ENCODE measurements at places on chromosomes 1 and 21.
A peak's percentile ranks its signal among the peaks of the same experiment; 100 is the strongest.

DNA sequence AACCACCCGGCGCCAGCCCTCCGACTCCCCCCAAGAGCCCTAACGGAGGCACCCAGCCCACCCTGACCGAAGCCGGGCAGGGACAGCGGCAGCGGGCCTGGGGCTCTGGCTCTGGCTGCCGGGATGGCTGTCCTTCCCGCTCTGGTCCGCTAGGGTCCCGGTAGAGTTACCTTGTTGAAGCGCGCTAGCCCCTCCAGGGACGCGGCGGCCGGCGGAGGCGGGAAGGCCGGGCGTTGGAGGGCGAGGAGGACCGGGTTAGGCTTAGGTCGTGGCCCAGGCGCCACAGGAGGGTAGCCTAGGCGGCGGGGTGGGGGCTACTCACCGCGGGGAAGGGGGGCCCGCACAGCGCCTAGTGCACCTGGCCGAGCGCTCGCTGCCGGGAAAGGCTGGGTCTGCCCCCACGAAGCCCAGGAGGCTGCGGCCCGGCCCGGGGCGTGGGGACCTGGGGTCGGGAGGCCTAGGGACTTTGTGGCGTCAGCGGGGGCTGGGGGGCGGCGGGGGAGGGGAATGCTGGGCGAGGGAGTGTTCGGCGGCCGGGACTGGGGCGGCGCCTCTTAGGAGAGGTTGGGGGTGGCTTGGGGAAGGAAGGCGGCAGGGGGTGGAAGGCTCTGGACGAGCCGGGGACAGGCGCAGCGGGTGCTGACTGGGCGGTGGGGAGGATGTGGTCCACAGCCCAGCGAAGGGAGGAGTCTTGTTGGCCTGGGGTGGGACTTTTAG, at the start of gene TRIM17:
TRIM17 (minus strand) TSS at position 645 of the 717 bp plus-strand sequence. CDS start 1,789 bp downstream, outside the sequence.
- H3K27ac ChIP-seq, result peak within 1 kb of the TSS; percentile 68
- H3K36me3 ChIP-seq, result no peaks in the 10 kb centered on the region
- peak within 1 kb of the TSS; percentile 83 for H3K4me3 ChIP-seq
- H3K4me1 ChIP-seq, result peaks cover 17% of the 10 kb centered on the region
- no peak for DNase-seq
- H3K27me3 ChIP-seq, result peaks cover 18% of the 10 kb centered on the region

DNA sequence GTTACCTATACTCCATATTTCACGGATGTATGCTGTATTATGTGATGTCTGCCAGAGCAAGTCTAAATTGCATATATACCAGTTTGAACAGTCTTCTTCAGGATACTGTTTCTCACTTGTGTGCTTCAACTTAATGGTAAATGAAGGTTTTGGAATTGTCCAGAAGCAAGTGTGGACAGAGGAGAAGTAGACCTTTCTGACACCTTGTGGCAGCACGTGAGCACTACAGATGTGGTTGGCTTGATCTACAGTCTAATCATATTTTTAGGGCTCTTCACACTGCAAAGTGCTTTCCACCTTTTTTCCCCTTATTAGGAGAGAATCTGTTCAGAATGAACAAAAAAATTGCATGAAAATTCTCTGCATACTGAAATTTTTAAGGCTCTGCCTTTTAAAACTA, 10.9 kb downstream of the MORC3 start:
- no peak for DNase-seq
- peak overlapping the region; percentile 73 for H3K27ac ChIP-seq
- H3K4me3 ChIP-seq, result no peak overlapping the region
- H3K4me1 ChIP-seq, result peaks cover 30% of the 10 kb centered on the region
- H3K36me3 ChIP-seq, result peaks cover 49% of the 10 kb centered on the region
- no peaks in the 10 kb centered on the region for H3K27me3 ChIP-seq

- no peaks in the 10 kb centered on the region for H3K36me3 ChIP-seq
- H3K4me3 ChIP-seq, result no peak overlapping the region
- H3K27ac ChIP-seq, result no peak overlapping the region
- peaks cover 6% of the 10 kb centered on the region for H3K27me3 ChIP-seq
- no peaks in the 10 kb centered on the region for H3K4me1 ChIP-seq
These were observed 54.0 kb upstream of the LRP8 start for GRCh38 chr1:53381790-53382401.

DNA sequence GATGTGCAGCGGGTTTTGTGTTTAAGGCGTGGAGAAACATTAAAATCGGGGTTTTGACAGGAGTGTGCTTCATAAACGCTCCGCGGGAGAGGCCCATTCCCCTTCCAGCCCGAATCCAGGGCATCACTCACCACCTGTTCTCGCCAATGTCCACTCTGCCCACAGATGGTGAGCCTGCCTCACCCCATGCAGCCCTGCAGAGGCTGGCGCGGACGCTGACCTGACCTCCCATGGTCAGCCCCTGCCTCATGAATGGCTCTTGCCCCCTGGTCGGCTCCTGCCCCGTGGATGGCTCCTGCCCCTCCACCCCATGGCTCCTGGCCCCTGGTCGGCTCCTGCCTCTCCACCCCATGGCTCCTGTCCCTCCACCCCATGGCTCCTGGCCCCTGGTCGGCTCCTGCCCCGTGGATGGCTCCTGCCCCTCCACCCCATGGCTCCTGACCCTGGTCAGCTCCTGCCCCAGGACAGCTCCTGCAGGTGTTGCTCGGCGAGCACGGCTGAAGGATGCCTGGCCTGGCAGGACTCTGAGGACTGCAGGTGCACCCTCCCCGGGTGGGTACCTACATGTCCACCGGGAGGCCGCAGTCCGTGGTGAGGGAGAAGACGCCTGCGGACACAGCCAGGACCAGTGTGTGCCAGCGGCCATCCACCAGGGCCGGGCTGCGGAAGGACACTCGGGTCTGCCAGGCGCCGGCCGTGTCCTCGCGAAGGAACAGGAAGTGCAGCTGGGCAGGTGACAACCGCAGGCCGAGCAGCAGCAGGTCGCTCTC, 6.7 kb downstream of the KRTAP10-1 start:
- H3K4me3 ChIP-seq, result no peak overlapping the region
- no peaks in the 10 kb centered on the region for H3K4me1 ChIP-seq
- no peaks in the 10 kb centered on the region for H3K27me3 ChIP-seq
- DNase-seq, result no peak
- peaks cover 2% of the 10 kb centered on the region for H3K36me3 ChIP-seq

DNA sequence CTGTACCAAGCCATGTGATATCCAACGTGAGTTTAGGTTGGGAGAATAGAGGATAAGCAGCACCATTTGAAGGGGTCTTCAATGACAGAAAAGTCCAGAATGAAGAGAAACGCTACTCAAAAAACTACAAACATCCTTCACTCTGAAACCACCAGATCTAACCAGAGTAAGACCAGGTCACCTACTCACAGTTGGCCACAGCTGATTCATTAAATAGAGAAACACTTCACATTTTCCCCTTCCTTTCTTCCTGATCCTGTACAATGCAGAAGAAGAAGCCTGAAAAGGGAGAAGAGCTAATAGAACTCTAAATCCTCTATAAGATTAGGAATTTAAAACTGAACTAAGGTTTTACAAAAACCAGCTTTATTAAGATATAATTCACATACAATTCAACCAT, 19.4 kb upstream of the SETDB1 start:
- no peaks in the 10 kb centered on the region for H3K4me1 ChIP-seq
- no peak for DNase-seq
- no peak overlapping the region for H3K4me3 ChIP-seq

DNA sequence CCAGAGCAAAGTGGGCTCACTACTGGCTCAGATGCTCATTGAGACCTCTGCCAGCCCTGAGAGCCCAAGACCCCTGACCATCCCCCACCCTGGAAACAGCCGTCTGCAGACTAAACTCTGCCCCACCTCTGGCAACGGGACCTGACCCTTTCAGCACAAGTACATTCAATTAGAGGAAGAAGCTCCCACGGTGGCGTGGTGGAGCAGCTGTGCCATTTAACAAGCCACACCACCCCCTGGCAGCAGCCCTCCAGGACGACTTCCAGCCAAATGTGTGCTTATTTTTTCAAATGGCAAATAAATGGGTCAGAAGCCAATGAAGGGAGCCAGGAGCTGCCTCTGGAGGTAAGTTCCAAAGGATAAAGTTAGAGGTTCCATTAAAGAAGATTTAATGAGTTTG, 226.7 kb downstream of the NPHP4 start:
- H3K36me3 ChIP-seq, result no peaks in the 10 kb centered on the region
- DNase-seq, result no peak
- H3K4me1 ChIP-seq, result no peaks in the 10 kb centered on the region
- H3K4me3 ChIP-seq, result no peak overlapping the region
- no peak overlapping the region for H3K27ac ChIP-seq
- H3K27me3 ChIP-seq, result peaks cover 88% of the 10 kb centered on the region

- no peaks in the 10 kb centered on the region for H3K36me3 ChIP-seq
- no peak for DNase-seq
- no peak overlapping the region for H3K27ac ChIP-seq
- peaks cover 24% of the 10 kb centered on the region for H3K27me3 ChIP-seq
- no peak overlapping the region for H3K4me3 ChIP-seq
These were observed 102.0 kb downstream of the PTPN14 start for GRCh38 chr1:214449371-214449770.

DNA sequence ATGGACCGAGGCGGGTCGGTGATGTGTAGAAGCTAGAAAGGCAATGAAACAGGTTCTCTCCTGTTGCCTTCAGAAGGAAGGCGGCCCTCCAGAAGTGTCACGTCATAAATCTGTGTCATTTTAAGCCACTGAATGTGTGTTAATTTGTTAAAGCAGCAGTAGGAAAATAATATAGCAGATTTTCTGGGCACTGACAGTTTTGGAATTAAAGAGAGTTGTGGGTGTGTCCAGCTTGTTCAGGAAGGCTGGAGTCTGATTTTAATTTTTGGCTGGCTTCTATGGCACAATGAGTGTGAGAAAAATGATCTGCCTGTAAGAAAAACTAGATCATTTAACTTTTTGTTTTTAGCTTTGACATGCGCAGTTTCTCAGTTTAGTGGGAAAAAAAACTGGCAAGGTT, 177.3 kb downstream of the EDEM3 start:
- H3K4me3 ChIP-seq, result no peak overlapping the region
- H3K36me3 ChIP-seq, result peaks cover 7% of the 10 kb centered on the region
- DNase-seq, result no peak

- DNase-seq, result no peak
- H3K27ac ChIP-seq, result no peak overlapping the region
- no peak overlapping the region for H3K4me3 ChIP-seq
- H3K36me3 ChIP-seq, result no peaks in the 10 kb centered on the region
- no peaks in the 10 kb centered on the region for H3K4me1 ChIP-seq
These were observed 164.7 kb upstream of the RGS18 start for GRCh38 chr1:191993549-191993948.

- peaks cover 9% of the 10 kb centered on the region for H3K4me1 ChIP-seq
- DNase-seq, result no peak
- no peak overlapping the region for H3K27ac ChIP-seq
These were observed 65.7 kb upstream of the FCGR2A start for GRCh38 chr1:161439280-161440232.

- peak overlapping the region; percentile 92 for H3K27ac ChIP-seq
- H3K36me3 ChIP-seq, result peaks cover 27% of the 10 kb centered on the region
- H3K4me1 ChIP-seq, result peaks cover 70% of the 10 kb centered on the region
- H3K27me3 ChIP-seq, result no peaks in the 10 kb centered on the region
These were observed 18.2 kb downstream of the LDLRAP1 start for GRCh38 chr1:25561421-25562100.

GRCh38 chr21:32360401-32360975, 32.3 kb downstream of the URB1 start:
- DNase-seq, result no peak
- H3K27me3 ChIP-seq, result no peaks in the 10 kb centered on the region
- H3K36me3 ChIP-seq, result peaks cover 47% of the 10 kb centered on the region
- no peaks in the 10 kb centered on the region for H3K4me1 ChIP-seq
- H3K27ac ChIP-seq, result peak overlapping the region; percentile 26
- no peak overlapping the region for H3K4me3 ChIP-seq

GRCh38 chr1:27971674-27972073, 11.9 kb downstream of the XKR8 start:
- no peak overlapping the region for H3K27ac ChIP-seq
- H3K27me3 ChIP-seq, result no peaks in the 10 kb centered on the region
- no peak for DNase-seq

DNA sequence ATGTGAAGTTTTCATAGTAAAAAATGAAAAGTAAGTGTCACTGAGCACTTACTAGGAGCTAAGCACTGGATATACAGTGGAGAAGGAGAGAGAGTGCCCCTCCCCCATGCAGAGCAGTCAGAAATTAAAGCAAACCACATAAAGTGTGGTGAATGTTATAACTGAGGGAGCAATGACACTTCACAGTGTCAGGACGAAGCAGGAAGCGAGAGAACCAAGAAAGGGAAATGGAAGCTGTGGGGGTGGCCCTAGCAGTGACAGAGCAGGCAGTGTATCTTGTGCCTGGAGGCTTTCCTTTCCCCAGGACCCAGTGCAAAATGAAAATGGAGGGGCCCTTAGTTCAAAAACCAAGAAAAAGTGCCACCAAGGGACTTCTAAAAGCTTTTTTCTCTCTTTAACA, 21.5 kb upstream of the RCAN3 start:
- H3K36me3 ChIP-seq, result no peaks in the 10 kb centered on the region
- peak; percentile 22 for DNase-seq
- H3K27me3 ChIP-seq, result no peaks in the 10 kb centered on the region
- peak overlapping the region; percentile 82 for H3K27ac ChIP-seq
- H3K4me1 ChIP-seq, result peaks cover 21% of the 10 kb centered on the region

- H3K36me3 ChIP-seq, result peaks cover 23% of the 10 kb centered on the region
- H3K4me3 ChIP-seq, result no peak overlapping the region
- H3K27ac ChIP-seq, result no peak overlapping the region
- H3K27me3 ChIP-seq, result no peaks in the 10 kb centered on the region
- peaks cover 34% of the 10 kb centered on the region for H3K4me1 ChIP-seq
These were observed 134.2 kb downstream of the NEK7 start for GRCh38 chr1:198291036-198291435.

DNA sequence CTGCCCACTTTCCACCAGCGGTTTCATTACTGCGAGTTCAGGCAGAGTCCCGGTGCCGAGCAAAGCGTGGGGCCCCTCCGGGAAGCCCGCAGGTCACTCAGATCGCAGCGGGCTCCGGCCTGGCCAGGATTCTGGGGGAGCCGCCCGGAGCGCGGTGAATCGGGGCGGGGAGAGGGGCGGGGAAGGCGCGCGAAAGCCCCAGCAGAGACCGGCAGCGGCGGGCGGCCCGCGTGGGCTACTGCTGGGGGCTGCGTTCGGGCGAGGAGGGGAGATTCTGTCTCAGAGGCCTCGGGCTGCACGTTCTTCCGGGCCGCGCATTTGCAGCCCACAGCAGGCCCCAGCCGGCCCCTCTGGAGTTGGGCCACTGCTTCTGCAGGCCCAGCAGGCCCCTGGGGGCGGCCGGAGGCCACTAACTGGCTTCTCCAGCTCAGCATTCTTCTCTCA, 64.7 kb downstream of the SCCPDH start:
- DNase-seq, result no peak
- no peak overlapping the region for H3K4me3 ChIP-seq
- H3K36me3 ChIP-seq, result no peaks in the 10 kb centered on the region
- H3K27ac ChIP-seq, result no peak overlapping the region
- peaks cover 5% of the 10 kb centered on the region for H3K4me1 ChIP-seq
- peaks cover 24% of the 10 kb centered on the region for H3K27me3 ChIP-seq
